ENCODE measurements at places on chromosomes 3 and 15. TPM values are rescaled to one million over a fixed set of nuclear protein-coding genes. Genes with fewer than 3 reads are reported as not detected.

PAK6 gene
- not detected for total RNA-seq

LMAN1L gene
- not detected for total RNA-seq

INSYN1 gene
- 0.58 TPM for total RNA-seq

SNTN gene
- not detected for total RNA-seq

DNAH1 gene
- 5.8 TPM for total RNA-seq

P3H2 gene
- total RNA-seq = 6.6 TPM

ADPGK gene
- 51.7 TPM for total RNA-seq

DNA sequence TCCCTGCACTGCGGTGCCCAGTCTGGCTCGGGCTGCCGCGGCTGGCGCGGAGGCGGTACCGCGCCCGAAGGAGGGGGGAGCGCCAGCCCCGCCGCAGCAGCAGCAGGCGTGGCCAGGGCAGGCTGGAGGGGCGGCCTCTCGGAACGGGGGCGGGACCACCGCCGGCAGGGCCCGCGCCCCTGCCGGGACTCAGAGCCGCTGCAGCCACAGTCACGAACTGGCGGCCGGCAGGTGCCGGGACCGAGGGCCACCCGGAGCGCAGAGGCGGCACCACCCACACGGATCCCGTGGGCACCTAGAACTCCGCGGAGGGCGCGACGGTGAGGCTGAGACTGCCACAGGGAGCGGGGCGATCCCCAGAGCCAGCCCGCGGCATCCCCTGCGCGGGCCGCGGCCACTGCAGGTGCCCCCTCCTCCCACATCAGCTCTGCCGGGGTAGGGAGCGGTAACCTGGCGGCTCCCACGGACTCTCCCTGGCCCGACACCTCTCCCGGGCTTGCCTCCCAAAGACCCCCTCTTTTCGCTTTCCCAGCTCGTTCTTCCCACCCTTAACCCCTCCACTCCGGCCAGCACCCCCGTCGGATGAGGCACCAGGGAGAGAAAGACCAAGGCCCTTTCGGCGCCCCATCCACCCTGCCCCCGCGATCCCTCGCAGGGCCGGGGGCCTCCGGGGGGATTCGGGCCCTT lies at the start of gene VWA5B2:
TSS of gene VWA5B2 (plus strand) at position 192 of the 687 bp plus-strand sequence. CDS start 944 bp downstream, outside the sequence.
- DNase-seq = peak; percentile 60

DNA sequence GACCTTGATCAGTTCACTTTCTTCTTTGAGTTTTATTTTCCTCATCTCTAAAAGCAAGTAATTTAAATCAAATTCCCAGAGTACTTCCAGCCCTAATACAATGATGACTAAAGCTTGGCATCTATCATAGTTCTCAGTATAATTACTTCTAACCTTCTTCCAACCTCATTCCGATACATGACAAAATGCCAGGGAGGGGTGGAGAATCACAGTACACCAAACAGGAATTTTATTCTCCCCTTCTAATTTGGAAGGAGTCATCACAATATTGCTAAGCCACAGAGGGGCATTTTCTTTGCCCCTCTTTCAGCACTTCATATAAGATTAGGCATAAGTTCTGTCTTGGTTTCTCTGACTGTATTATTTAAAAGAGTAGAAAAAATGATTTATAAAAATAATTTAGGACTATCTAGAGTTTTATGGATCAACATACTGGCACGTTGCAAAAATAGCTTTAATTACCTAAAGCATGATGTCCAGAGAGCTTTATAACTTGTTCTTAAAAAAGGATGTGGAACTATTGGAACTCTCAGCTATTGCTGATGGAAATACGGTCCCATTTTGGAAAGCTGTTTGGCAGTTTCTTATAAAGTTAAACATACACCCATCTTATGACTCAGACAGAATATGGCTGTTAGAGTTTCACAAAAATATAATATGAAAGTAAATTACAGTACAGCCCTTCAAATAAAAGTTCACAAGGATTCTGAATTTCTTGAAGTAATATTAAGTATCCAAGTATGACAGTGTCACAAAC lies 86.9 kb upstream of the UBE2E2 start:
- DNase-seq = no peak

GRCh38 chr3:43290956-43291355 lies 4.6 kb downstream of the SNRK start:
- DNase-seq = peak; percentile 55

- no peak for DNase-seq
Measured at GRCh38 chr15:52236013-52236412, 44.8 kb upstream of the GNB5 start.

DNA sequence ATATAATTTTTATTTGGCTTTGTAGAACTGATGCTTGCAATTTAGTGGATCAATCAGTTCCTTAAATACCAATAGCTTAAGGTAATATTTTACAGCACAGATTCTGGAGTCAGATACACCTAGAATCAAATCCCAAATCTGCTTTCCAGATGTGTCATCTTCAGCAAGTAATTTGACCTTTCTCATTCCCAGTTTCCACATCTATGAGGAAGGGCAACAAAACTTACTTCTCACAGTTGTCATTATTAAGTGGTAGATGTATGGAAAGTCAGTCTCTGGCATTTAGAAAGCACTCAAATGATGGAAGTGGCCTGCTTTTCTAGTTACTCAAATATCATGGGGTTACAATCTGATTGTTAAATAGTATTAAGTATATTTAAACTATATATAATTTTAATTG lies 767.0 kb downstream of the CADM2 start:
- no peak for DNase-seq

DNA sequence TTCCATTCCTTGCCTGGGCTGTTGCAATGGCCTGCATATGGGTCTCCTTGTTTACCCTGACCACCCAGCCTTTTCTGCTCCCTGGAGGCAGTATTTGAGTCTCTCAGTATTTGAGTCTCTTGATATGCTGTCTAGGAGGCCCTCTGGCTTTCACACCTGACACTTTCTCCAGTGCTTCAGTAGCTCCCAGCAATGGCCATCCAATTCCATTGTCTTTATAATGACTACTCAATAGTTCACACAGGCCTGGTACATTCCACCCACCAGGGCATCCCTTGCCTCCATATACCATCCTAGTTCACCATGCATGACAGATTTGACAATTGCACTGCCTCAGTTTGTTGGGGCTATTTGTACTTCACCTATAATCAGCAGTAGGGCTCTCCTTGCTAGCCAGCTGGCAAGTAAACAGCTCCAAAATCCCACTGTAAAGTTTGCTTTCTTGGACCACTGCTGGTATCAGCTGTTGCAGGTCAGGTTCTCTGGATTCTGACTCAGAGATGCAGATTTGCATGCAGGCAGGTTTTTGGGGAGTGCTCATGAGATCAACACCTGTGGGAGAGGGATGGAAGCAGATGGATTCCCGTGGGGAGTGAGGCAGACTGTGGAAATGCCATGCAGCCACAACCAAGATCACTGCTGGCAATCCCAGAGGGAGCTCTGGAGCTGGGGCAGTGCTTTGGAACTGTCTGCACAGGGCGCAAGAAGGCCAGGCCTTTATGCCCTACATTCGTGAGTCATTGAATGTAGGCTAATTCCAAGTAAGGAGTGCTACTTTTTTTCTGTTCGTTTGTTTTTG lies 19.1 kb upstream of the XIRP1 start:
- DNase-seq = no peak

DNA sequence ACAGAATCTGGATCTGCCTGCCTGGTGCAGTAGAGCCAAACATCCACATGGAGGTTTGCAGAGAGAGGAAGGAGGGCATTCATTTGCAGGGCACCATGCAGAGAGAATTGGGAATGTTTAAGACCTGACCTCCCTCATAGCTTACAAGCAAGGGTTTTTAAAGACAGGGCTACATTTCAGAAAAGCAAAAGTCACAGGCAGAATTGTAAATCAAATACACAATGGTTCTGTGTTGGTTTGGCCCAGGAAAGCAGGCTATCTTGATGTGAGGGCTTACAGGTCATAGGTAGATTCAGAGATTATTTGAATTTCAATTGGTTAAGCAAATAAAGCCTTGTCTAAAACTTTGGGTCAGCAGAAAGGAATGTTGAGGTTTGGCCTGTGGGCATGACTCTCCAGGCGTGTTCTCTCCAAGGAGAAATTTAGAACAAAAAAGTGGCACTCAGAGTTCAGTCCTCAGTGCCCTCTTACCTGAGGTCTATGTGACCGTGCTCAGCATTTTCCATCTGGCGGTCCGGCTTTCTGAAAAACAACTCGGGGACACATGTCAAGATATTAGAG lies 91.5 kb downstream of the CD47 start:
- DNase-seq = no peak

GRCh38 chr3:129045675-129046036 lies 14.9 kb upstream of the GP9 start:
- DNase-seq = no peak

DNA sequence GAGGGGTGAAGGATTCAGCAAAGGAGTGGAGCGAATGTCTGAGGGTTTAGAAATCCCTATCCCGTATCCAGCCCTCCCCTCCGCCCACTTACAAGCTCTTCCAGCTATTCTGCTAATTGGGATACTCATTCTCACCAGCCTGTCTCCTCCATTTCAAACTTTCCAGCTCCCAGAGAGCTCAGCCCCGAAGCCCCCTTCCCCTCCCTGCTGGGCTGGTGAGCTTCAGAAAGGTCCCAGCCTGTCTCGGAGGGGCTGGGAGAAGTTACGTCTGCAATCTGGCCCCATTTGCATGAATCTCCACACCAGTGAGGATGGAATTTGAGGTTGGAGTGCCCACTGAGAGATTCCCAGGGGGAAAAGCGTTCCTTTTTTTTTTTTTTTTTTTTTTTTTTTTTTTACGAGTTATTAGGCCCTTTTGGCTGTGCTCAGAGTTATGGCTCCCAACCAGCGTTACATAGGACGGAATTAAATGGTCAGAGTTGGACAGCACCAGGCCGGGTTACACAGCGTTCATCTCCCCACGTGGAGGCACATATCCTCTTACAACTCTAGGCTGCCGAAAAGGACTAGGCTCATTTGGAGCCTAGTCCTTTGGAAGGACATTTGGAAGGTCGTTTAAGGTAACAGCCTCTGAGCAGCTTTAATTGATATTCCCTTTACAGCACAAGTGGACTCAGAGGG lies 34.6 kb downstream of the FGD5 start:
- DNase-seq = no peak

DNA sequence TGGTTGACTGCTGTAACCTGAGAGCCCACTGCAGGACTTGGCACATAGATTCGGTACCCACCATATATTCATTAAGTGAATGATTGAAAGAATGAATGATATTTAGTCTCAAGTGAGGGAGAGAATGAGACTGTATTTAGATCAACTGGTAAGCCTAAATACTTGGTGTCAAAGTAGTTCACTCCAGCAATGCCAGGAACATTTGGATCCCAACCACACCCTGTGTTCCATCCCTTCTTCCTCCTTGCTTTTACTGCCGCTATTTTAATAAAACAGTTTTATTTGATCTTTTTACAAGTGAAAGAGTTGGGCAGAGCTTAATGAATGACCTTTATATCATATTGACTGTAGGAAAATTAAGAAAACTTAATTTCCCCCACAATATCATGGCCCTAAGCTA lies 473.6 kb upstream of the CBLB start:
- no peak for DNase-seq

- no peak for DNase-seq
Measured at GRCh38 chr15:35505141-35505540, 40.8 kb downstream of the DPH6 start.

GRCh38 chr3:81871358-81872155 lies 110.1 kb upstream of the GBE1 start:
- DNase-seq = no peak

GRCh38 chr15:68252925-68253534 lies 23.5 kb upstream of the CLN6 start:
- peak; percentile 80 for DNase-seq
